Peyer's patch (tissue), 4 donors: ENCODE measurements at places on chromosomes 3 and 15.

GRCh38 chr15:77311020-77311419, 108.9 kb downstream of the PEAK1 start:
- no peak for DNase-seq

- no peak for DNase-seq
Measured at GRCh38 chr3:120673116-120673515, 8.9 kb downstream of the HGD start.

DNA sequence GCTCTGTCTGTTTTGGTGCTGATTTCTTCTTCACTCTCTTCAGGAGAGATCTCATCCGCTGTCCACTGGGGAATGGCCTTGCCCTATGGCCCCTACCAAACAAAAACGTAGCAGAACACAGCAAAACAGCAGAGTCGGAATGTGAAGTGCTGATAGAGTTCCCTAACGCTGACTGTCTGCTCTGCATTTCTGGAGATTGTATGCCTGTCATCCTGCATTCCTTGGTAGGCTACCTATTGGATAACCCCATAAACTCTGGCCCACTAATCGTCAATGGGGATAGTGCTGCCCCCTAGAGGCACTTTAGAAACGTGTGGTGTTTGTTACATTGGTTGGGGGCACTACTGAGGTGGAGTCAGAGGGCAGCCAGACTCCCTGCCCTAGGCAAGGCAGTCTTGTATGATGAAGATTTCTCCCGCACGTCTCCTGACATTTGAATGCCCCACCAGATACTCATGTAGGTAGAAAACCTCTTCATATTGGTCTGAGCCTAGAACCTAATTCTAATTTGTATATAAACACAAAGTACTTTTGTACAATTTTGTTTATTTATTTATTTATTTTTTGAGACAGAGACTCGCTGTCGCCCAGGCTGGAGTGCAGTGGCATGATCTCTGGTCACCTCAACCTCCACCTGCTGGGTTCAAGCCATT, 15.6 kb upstream of the MAGEF1 start:
- peak; percentile 78 for DNase-seq

DNA sequence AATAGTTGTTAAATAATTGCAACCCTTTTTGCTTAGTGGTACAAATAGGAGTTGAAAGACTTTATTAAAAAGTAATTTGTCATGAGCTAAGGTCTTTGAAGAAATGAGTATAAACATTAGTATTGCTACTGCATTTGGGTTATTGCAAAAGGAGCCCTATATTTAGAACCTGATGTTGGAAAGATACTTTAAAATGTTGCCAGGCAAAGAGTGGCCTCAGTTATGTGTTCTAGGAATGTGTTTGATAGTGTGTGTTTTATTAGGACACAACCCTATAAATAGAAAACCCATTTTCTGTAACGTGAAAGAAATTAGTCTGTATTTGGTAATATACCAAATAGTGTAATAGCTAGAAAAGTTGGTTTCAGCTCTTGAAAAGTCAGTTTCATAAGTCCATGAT, 10.7 kb downstream of the VPS8 start:
- no peak for DNase-seq

DNA sequence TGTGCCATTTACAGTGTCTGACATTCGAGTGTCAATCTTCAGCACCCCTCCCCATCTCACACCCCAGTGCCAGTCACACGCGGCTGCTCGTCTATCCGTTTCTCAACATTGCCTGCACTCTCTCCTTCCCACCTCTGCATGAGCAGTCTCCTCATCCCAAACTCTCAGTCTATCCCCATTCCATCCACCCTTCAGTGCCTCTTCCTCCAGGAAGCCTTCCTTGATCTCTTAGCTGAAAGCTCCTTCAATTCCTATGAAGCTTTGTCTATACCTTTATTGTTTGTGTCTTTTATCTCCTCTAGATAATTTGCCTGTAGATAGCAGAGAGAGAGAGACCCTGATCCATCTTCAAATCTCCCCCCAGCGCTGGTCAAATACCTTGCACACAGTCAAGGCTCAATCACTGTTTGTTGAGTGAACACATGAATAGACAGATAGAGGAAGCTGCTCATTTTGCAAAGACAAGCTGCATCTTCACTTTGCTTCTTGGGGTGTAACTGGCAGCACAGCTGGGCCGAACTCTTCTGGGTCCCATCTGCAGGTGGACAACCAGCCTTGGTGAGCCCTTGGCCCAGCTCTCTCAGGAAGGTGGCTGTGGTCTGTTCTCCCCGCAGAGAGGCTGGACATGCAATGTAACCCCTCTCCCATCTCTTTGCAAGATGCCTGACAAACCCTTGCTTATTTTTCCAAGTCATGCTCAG, 52.8 kb downstream of the ITGA11 start:
- DNase-seq = no peak

DNA sequence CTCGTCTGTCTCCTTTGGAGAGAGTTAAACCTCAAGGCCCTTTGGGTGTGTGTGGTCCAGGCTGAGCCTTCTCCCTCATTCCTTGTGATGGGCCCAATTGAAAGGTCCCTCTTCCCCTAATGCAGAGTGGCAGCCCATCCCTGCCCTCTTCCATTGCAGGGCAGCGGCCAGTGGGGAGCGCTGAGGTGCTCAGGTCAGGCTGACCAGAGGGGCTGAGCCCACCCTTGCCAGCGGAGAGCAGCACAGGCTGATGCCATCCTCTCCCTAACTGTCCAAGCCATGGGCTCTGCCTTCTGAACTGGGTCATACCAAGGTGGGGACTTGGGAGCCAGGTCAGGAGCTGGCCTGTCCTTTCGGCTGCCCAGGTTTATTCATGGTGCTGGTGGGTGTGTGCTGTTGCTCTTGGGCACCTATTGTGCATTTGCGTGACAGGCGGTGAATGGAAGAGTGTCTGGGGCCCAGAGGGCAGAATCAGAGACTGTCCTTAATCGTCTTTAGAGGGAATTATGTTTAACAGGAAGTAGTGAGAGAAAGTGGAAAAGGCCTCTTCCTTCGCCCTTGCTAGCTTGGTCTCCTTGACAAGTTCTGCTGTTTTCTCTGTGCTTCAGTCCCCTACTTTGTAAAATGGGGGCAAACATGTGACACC, 96.9 kb downstream of the VGLL4 start:
- no peak for DNase-seq

- no peak for DNase-seq
Measured at GRCh38 chr3:89682556-89682955, 575.1 kb downstream of the EPHA3 start.

DNA sequence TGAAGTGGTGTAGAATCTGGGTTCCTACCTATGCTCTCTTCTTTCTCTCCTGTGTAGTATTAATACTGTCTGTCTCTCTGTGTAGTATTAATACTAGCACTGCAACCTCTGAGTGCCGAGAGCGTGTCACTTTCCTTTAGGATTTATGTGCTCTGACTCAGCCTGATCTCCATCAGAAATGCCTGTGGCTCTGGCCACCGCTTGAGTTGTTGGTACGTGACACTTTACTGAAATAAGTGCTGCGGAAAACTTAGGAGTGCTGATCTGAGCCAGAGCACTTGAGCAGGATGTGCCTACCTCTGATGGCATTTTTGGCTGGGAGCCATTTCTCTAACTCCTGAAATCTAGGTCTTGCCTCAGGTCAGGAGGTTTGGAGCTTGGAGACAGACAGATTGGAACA, 807.4 kb downstream of the SQOR start:
- DNase-seq = no peak

DNA sequence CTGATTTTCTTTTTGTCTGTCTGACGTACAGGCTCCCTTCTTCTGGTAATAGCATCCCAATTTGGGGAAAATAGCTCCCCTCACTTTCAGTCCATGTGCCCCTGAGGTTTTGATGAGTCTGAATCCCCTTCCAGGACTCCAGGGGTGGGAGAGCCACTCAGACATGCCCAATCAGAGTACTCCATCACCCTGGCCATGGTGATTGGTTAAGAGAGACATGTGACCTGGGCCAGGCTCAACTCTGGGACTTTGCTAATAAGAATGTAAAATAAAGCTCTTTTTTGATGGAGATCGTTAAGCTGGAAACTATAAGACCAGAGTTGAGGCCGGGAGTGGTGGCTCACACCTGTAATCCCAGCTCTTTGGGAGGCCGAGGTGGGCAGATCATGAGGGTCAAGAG, 9.2 kb upstream of the MEF2A start:
- no peak for DNase-seq

- DNase-seq = no peak
Measured at GRCh38 chr3:189344996-189345395, 173.2 kb downstream of the TPRG1 start.

- DNase-seq = no peak
Measured at GRCh38 chr3:39910826-39911464, 101.5 kb downstream of the MYRIP start.

GRCh38 chr3:128170866-128171516, 17.7 kb downstream of the EEFSEC start:
- peak; percentile 60 for DNase-seq

GRCh38 chr3:98829246-98829832, 66.2 kb downstream of the ST3GAL6 start:
- DNase-seq = no peak

- no peak for DNase-seq
Measured at GRCh38 chr3:166453478-166453877, 616.3 kb upstream of the BCHE start.

DNA sequence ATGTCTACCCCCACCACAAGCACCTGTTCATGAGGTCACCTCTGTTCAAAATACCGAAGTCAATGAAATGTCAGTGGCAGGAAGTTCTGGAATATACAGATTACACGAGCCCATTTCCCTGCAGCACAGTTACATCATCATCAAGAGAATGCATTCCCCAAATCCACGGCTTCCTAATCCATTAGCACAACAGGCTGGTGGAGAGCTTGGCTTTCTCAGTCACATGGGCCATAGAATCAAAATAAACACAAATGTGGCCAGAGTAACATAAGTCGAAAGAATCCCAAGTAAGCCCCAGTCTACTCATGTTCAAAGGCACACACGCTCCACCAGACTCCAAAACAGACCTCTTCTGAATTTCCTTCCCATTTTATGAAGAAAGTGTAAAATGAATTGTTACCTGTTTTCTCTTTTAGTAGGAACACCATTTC, 419.3 kb downstream of the MAGI1 start:
- no peak for DNase-seq

GRCh38 chr15:75733761-75734651, 21.4 kb upstream of the CSPG4 start:
- DNase-seq = no peak

- DNase-seq = no peak
Measured at GRCh38 chr3:61774279-61774890, 213.0 kb downstream of the PTPRG start.

GRCh38 chr3:55405436-55405835, 81.7 kb downstream of the WNT5A start:
- DNase-seq = no peak

GRCh38 chr15:81161851-81162250, 27.8 kb downstream of the CFAP161 start:
- DNase-seq = no peak

DNA sequence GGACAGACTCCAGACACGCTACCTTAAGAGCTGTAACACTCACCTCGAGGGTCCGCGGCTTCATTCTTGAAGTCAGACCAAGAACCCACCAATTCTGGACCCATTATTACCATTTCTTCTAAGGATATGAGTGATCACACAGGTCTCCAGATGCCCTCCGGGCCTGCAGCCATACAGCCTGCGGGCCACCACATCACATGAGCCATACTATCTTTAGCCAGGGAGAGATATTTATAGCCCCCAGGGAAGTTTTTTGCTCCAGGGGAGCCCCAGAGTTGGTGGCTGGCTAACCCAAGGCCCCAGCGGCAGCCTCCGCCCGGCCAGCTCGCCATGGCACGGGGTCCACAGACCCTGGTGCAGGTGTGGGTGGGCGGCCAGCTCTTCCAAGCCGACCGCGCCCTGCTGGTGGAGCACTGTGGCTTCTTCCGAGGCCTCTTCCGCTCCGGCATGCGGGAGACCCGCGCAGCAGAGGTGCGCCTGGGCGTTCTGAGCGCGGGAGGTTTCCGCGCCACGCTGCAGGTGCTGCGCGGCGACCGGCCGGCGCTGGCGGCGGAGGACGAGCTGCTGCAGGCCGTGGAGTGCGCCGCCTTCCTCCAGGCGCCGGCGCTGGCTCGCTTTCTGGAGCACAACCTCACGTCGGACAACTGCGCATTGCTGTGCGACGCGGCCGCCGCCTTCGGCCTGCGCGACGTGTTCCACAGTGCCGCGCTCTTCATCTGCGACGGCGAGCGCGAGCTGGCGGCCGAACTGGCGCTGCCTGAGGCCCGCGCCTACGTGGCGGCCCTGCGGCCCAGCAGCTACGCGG, at the start of gene KBTBD13:
Gene KBTBD13, plus strand, starts transcription at position 261 of the 805 bp plus-strand sequence. Its CDS starts 70 bp downstream, at position 331.
- no peak for DNase-seq

DNA sequence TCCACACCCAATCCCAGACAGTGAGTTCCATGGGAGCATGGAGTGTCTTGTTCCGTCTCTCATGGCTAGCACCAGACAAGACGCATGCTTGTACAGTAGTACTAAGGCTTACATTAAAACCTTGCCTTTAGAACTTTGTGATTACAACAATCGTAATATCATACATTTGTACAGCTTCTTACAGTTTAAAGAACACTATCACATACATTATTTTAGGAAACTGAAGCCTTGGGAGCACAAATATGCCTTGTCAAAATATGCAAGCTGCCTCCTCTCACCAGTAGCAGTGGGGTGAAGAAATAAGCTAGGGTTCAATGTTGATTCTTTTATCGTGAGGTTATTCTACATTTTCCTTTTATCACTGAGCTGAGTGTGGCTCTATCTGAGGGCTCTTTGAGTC, 36.8 kb downstream of the ADAMTSL3 start:
- no peak for DNase-seq

DNA sequence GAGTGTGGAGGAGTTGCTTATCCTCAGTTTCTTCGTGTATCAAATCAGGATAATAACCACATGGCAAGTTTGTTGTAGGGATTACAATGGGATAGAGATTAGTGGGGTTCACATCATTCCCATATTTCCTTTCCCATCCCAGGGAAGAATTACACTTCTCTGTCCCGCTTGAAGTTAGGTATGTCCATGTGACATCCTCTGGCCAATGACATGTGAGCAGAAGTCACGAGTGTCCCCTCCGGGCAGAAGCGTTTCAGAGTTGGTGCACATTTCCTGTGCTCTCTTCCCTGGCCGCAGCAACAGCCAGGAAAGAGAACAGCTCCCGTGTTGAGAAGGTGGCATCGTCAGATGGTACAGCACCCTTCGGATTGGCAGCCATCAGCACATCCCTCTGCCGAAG, 36.7 kb upstream of the HES1 start:
- DNase-seq = no peak

- DNase-seq = no peak
Measured at GRCh38 chr3:165883863-165884478, 46.7 kb upstream of the BCHE start.

DNA sequence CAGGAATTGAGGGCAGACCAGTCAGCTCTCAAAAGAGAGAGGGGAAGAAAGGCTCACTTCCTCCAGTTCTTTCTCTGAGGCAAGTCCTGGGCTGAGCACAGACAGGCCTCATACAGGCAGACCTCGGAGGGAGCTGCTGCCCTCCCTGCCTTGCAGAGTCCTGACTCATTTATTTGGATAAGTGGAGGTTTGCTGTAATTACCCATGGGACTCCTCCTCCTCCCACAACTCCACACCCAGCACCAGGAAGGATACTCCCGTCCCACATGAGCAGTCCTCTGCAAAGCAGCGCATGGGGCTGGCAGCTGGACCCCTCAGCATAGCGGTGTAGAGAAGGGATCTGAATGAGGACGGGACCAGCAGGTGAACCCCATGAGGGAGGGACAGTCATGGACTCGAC, 13.4 kb upstream of the SCN10A start:
- no peak for DNase-seq
